RPMI7951 (cell line): ENCODE measurements at places on chromosomes 7 and 10. TPM values are rescaled to one million over a fixed set of nuclear protein-coding genes. Genes with fewer than 3 reads are reported as not detected.

Gene CRTAC1
- total RNA-seq, result not detected in 2 replicates

DNA sequence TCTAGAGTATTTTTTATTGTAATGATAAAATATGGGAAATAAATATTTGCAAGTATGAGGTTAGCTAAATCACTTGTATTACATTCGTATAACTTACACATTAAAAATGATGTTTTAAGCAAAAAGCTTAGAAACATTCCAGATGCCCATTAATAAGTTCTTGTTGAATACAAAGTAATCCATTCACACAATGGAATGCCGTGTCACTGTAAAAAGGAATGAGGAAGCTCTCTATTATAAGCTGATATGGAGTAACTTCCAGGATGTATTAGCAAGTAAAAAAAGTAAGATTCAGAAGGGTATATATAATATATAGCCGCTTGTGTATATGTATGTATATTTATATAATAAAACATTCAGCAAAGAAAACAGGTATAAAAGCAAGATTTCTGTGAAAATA, 412.8 kb upstream of the MTPN start:
- DNase-seq, result no peak

DNA sequence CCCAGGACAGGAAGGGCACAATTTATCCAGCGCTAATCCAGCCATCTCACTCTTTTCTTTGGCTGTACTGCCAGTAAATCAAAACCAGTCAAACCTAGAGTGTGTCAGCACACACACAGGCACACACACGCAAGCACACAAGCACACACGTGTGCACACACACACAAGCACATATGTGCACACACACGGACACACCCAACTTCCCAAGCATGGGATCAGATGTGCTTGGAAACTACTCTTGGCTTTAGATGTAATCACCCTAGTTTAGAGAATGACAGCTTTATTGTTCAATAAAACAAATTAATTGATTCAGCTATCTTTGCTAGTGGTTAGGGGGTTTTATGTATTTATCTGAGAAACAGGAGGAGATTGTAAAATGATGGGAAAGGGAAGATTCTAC, 615.0 kb upstream of the MKI67 start:
- DNase-seq, result no peak

Gene MASTL
- 35.1 and 36.5 TPM in 2 replicates for total RNA-seq

DNA sequence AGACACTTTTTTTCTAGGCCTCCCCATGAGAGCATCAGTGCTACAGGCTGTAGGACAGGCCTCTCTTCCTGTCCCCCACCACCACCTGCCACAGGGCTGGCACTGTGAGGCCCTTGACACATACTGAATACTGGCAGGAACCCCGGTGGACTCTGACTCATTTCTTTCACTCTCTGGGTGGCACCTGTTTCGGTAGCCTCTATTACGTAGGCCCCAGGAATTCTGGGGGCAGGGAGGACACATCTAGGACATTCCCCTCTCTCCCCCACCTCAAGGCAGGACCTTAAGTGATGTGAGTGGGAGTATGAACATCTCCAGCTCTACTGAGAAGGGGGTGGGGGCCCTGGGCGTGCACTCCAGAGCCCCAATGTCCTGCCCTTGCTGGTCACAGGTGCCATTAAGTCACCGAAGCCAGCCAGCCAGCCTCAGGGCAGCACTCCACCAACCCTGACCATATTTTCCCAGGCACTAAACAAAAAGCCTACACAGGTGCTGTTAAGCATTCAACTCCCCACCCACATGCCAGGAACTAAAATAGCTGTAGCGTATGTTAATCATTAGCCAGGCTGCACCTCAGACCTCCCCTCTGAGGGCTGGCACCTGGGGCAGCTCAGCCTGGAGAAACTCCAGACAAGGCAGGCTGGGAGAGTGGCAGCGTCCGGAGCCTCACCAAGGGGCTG, 8.9 kb downstream of the ANXA11 start:
- DNase-seq, result peak; percentile 41

Gene ZNF783
- total RNA-seq, result 2.2 and 4.1 TPM in 2 replicates

DNA sequence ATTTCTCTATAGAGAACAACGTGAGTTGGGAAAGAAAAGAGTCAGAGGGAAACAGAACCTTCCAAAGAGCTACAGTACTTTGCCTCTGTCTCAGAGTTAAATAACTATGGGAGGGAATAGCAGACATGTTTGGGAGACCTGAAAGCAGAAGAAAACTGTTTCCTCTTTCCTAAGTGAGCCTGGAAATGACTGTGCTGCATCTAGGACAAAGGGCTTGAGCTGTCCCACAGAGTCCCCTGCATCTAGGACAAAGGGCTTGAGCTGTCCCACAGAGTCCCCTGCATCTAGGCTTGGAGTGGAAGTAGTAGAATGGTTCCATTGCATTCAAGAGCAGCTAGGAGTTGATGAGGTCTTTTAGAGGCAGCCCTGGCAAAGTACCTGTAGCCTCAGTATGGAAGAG, 149.7 kb downstream of the DKK1 start:
- no peak for DNase-seq

DNA sequence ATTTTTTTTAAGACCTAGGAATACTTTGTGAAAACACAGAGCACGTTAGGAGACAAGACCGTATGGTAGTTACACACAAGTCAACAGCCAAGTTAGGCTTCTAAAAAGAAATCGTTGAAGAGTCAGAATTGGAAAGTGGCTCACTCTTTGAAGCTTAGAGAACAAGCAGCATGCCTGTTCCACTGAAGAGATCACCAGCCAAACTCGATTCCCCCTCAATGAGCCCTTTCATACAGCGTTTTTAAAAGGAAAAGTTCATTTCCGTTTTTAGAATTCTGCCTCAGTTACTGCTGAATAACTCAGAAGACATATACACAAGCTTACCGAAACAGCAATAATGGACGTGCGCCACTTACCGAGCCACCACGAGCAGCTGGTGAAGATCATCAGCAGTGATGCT, 41.0 kb downstream of the MCMBP start:
- DNase-seq, result peak; percentile 21

- peak; percentile 17 for DNase-seq
Observed at GRCh38 chr10:106705681-106706100, 458.8 kb downstream of the SORCS1 start.

Gene NODAL
- total RNA-seq, result not detected in 2 replicates

- peak; percentile 27 for DNase-seq
Observed at GRCh38 chr10:27100813-27101347, 586 bp upstream of the ANKRD26 start.

Gene KAZALD1
- total RNA-seq, result 8.1 and 11.4 TPM in 2 replicates

DNA sequence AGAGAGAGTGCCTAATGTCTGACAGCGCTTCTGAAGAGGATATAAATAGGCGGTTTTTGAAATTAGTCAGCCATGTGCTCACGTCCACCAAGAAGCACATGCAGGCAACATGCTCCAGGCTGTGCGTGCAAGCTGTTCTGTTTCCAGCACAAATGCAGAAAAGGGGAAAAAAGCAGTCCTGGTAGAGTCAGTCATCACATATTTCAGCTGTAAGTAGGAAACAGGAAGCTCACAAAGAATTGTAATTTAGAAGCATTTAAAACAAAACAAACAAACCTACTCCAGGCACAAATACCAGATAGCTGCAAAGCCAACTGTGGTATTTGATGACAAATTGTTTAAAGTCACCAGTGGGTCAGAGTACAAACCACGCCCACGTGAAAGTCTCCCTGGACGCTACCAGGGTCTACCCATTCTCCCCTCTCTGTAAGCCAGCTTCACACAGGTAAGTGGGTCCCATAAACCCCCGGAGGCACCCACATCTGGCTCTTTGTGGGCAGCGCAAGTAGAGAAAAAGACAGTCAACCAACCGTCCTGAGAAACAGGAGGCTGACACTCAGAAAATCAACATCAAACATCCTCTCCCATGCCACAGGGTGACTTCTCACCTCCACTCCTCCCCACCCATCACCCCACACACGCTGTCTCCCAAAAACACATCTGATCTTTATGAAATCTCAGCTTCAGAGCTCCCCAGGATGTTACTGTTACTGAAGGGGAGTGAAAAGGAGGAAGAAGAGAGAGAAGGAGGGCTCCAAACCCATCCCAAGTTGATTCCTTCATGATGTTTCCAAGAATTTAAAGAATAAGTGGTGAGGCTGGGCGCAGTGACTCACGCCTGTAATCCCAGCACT, 186.4 kb downstream of the FAM107B start:
- DNase-seq, result peak; percentile 98

Gene ZNF37A
- total RNA-seq, result 7.7 and 8.1 TPM in 2 replicates

DNA sequence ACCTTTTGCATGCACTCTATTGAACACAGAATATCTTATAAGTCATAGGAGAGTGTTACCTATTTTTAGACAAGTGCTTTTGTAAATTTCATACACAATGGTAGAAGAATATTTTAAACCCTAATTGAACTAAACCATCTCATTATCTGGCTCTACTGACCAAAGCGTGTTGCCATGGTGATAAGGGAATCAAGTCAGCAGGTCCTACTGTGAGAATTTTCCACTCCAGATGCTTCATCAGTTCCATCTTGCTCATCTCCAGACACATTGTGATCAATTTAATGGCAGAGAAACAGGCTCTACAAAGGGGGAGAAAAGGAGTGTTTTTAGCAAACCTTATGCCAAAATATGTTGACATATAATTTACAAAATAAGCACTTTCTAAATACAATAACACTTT, 621.9 kb upstream of the GHITM start:
- DNase-seq, result no peak

DNA sequence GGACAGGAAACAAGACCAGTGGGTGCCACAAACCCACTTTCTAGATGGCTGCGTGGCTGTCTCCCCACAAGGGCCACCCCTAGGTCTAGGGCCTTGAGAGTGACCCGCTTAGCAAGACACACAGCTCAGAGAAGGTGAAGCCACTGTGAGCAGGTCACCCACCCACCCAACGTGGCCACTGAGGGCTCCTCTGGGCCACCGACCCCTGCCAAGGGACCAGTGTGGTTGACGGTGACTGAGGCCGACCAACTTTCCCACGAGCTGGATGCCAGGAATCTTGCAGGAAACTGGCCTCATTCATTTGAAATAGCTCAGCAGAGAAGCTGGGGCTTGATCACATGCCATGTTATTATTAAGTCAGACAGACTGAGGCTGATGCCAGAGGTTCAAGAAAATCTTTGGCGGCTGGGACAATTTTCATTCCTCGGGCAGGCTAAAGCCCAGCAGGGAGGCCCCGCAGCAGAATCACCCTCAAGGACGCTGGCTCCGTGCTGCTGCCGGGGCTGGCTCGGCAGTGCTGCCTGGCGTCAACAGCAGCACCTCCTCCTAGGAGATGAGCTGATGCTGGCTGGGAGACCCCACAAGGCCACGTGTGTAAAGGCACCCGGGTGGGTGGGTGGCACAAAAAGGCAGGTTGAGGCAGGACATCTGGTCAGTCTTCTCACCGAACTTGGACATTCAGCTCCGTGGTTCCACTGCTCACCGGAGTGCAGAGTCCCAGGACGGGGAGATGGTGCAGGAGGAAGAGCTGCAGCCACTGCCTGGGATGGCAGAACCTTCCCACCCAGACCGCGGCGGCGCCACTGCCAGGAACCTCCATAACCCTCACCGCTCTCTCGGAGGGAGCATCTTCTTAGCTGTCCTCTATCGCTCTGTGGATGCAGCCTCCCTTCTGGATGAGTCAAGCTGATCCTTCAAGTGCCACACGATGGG, 57.8 kb downstream of the ZRANB1 start:
- no peak for DNase-seq

DNA sequence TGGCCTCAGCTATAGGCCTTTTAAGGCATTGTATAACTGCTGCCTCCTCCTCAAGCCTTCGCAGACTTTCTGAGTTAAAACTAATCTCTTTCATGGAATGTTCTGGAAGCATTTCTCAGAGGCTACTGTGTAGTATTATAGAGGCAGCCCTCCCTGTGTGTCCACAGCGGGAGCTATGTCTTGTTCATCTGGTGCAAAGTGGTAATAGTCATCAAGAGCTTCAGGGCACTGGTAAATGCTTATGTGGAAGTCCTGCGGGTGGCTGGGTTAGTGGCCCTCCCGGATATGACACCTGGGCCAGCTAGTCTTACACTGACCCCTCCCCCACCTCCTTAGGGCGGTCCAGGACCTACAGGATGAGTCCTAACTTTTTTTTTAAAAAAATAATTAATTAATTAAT, 2.2 kb upstream of the ABHD11 start:
- DNase-seq, result no peak

Gene FEZF1
- total RNA-seq, result not detected in 2 replicates

Gene TET1
- total RNA-seq, result 4.1 and 6.1 TPM in 2 replicates

- no peak for DNase-seq
Observed at GRCh38 chr10:102267748-102268147, 22.4 kb downstream of the GBF1 start.

Gene SLC25A28
- 11.9 and 14.9 TPM in 2 replicates for total RNA-seq
